Substantia nigra (tissue), 51 donors: ENCODE measurements at places on chromosomes 4 and X.
A peak's percentile ranks its signal among the peaks of the same experiment; 100 is the strongest.

- DNase-seq = peak; percentile 27
Observed at GRCh38 chr4:165651901-165652300, 221.1 kb upstream of the TLL1 start.

- DNase-seq = no peak
Observed at GRCh38 chr4:156101571-156101970, 147.9 kb upstream of the CTSO start.

DNA sequence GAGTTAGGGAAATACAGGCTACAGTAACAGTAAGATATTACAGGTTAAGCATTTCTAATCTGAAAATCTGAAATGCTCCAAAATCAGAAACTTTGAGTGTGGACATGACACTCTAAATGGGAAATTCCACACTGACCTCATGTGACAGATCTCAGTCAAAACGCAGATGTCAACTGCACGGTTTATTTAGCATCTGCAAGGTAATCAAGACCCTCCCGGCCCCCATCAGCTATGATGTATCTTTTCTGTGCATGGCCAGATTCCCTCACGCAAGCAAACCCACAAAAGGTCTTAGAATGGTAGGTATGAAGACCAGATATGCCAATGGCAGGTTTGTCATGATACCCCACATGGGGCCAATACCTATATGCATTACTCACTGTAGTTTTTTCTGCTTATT, 82.8 kb downstream of the COQ2 start:
- DNase-seq = no peak

DNA sequence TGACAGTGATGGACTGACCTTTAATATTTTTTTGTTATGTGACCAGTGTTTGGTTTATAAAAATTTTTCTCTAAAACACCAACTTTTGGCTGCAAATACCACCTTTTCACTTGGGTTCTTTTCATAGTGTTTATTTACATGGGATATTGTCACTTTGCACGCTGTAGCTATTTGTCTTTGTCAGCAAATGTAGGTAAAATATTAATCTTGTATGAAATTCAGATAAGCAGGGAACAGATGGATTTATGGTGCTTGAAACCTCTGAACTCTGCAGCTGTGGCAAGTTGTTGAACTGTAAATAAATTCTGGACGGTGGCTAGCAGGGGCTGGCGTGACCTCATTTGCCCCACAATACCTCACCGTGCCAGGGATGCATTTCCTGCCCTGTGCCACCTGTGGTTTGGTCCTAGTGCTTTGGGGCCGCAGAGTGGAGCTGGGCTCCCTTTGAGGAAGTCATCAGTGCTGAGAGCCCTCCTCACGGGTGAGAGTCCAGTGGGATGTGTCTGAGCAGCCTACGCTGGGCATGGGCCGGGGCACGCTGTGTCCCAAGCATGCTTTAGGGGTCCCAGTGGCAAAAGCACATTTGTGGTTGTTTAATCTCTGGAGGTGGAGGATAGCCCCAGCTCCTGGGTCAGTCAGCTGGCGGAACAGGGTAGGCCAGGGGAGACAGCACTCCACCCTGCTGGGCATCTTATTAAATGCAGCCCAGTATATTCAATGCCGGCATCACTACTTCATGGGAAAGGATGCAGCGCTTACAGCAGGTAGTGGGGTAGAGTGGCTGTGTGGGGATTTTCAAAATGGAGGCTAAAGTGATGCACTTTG, 108.6 kb downstream of the TBL1X start:
- DNase-seq = no peak

DNA sequence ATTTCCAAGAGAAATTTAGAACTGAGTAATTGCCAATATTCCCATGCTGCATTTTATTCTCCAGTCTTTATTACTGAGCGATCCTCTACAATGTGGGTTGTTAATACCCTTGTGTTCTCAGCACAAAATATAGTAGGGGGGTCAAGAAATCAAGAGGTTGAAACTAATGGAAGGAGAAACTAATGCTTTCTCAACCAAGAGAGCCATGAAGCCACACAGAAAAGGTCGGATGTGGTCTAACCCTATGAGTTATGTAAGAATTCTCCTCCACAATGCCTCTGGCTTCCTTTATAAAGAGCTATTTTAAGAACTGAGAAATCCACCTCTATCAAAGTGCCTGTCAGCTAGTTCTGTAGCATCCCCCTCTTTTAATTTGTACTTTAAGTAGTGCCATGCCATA, 268.5 kb downstream of the CHIC1 start:
- DNase-seq = no peak

GRCh38 chr4:4990857-4991540, 28.3 kb downstream of the CYTL1 start:
- no peak for DNase-seq

DNA sequence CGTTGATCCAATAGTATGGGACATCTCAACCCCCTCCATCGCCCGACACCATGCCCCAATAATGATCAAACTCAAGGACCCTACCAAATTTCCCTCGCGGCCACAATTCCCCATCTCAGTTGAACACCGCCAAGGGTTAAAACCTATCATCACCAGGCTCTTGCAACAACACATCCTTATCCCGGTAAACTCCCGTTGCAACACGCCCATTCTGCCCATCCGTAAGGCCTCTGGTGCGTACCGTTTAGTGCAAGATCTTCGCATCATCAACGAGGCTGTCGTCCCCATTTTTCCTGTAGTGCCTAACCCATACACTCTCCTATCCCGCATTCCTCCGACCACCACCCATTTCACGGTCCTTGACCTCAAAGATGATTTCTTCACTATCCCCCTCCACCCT, 960.5 kb downstream of the RPA4 start:
- DNase-seq = no peak

GRCh38 chr4:16289897-16290554, 63.8 kb upstream of the TAPT1 start:
- DNase-seq = no peak
